Liver (tissue), 10 donors: ENCODE measurements at places on chromosomes 5 and 9. TPM values are rescaled to one million over a fixed set of nuclear protein-coding genes. Genes with fewer than 3 reads are reported as not detected.

Gene FGFR4
- total RNA-seq: 64.4 TPM

Gene ARHGEF28
- total RNA-seq: 13.9 TPM

Gene FOXD1
- not detected for total RNA-seq

Gene SLC34A1
- 0.23 TPM for total RNA-seq

Gene LRRC19
- 2.0 TPM for total RNA-seq

Gene PCDHAC1
- total RNA-seq: under 0.01 TPM

GRCh38 chr9:120711354-120711753 lies 2.9 kb downstream of the MEGF9 start:
- H3K27ac ChIP-seq: peak overlapping the region; percentile 86
- H3K36me3 ChIP-seq: no peaks in the 10 kb centered on the region
- DNase-seq: no peak
- peaks cover 39% of the 10 kb centered on the region for H3K4me1 ChIP-seq
- no peak overlapping the region for H3K4me3 ChIP-seq

DNA sequence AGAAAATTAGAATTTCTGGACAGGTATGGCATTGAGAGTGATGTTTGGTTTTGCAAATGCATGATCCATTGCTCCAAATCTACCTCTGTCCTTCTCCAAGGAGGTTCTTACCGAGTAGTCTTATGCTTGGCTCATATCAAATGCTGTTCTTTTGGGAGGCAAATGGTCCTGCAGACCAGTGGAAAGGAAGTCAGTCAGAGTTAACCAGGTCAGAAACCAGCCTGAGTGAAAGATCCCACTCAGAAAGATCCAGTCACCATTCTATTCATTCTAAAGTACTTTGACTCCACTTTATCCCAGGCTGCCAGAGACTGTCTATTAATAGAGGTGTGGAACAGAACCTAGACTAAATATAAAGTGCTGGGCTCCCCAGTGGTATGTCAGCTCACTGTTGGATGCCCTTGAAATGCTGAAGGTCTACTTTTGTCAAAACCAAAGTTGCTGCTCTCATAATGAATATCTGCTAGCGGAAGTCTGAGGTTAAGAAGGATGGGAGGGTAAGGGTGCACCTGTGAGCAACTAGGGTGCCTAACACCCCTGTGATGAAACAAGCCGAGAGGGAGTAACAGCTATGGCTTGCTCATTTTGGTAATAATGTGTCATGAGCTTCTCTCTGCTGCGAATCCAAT lies 302.2 kb downstream of the ZNF608 start:
- no peak for DNase-seq
- no peak overlapping the region for H3K4me3 ChIP-seq
- no peak overlapping the region for H3K27ac ChIP-seq
- no peaks in the 10 kb centered on the region for H3K36me3 ChIP-seq
- H3K4me1 ChIP-seq: no peaks in the 10 kb centered on the region
- H3K27me3 ChIP-seq: no peaks in the 10 kb centered on the region

DNA sequence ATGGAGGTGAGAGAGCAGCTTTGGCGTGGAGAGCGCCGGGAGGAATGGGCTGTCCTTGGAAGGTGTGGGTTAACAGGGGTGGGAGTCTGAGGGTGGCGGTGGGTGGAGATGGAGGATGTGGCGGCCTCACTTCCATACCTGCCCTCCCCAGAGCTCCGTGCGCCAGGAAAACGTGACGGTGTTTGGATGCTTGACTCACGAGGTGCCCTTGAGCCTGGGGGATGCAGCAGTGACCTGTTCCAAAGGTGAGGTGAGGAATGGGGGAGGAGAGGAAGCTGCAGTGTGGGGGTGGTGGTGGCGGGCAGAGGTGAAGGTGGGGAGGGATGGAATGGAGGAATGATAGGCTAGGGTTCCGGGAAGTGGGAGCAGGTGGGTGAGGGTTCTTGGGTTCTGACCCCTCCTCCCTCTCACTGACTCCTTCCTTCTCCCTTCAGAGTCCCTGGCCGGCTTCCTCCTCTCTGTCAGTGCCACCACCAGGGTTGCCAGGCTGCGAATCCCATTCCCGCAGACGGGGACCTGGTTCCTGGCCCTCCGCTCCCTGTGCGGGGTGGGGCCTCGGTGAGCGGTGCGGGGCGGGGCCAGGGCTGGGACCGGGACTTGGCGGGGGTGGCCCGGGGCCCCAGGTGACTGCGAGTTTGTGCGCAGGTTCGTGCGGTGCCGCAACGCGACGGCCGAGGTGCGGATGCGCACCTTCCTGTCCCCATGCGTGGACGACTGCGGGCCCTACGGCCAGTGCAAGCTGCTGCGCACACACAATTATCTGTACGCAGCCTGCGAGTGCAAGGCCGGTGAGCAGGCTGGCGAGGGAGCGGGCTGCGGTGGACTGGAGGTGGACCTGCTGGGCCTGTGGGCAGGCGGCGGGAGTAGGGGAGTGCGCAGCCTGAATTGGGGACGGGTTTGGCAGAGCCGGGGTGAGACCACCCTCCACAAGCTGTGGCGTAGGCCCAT lies 17.1 kb downstream of the TMEM8B start:
- H3K4me1 ChIP-seq: no peaks in the 10 kb centered on the region
- H3K27ac ChIP-seq: no peak overlapping the region
- peaks cover 5% of the 10 kb centered on the region for H3K36me3 ChIP-seq
- no peak for DNase-seq

DNA sequence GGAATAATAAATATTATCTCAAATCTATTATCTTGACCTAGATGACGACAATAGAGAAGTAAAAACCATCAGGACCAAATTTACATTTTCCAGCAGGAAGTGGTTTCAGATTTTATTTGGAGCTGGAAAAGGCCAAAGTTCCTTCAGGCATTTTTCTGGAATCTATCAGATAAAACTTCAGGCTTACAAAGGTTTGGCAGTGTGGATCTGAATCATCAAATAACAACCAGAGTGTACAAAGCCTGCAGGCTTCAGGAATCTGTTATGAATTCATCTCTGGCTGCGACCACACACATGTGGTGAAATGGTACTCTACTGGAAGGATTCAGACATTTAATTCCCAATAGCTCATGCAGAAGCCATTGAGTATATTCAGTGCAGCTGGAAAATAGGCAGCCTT lies 726.4 kb upstream of the GRAMD2B start:
- no peak overlapping the region for H3K4me3 ChIP-seq
- DNase-seq: no peak
- H3K4me1 ChIP-seq: peaks cover 2% of the 10 kb centered on the region
- no peak overlapping the region for H3K27ac ChIP-seq
- H3K36me3 ChIP-seq: no peaks in the 10 kb centered on the region

DNA sequence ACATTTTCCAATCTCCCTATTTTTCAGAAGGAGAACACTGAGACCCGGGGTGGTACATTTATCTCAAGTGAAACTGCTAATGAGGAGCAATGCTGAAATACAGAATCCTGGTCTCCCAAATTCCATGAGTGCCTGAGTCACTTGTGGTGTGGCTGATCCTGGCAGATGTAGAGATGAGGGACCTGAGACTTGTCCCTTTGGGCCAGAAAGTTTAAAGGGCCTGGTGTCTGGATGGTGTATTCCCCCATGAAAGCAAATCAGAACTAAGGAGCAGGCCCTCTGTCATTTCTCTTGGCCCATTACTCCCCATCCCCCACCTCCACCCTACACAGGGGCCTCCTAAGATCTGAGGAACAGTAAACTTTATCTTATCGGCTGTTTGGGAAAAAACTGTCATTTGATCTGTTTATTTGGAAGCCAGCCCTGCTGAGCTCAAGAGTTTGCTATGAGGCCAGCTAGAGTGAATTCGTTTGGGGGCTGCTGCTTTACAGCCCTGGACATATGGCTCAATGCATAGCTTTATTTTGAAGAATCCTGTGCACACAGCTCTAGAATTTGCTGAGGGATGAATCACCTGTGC lies 140.3 kb downstream of the LHFPL2 start:
- no peaks in the 10 kb centered on the region for H3K36me3 ChIP-seq
- H3K27me3 ChIP-seq: no peaks in the 10 kb centered on the region
- H3K4me3 ChIP-seq: no peak overlapping the region
- no peak for DNase-seq

DNA sequence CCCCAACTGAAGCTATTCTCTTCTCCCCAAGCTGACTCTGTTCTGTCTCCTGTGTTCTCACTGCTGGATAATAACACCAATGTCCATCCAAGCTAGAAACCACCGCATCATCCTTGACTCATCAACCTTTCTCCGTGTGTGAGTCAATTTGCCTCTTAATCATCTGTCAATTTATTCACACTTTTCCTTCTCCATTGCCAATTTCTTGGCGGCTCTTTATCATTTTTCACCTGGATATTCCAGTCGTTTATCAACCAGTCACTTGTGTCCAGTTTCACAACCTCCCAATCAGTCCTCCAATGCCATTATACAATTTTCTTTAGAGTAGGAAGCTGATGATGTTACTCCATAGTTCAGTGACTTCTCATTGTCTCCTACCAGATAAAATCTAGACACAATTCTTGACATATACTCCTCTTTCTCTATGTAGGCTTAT lies 45.4 kb upstream of the LIFR start:
- no peak overlapping the region for H3K4me3 ChIP-seq
- DNase-seq: no peak
- H3K4me1 ChIP-seq: no peaks in the 10 kb centered on the region
- no peaks in the 10 kb centered on the region for H3K36me3 ChIP-seq
- H3K27me3 ChIP-seq: no peaks in the 10 kb centered on the region

GRCh38 chr9:137263506-137263905 lies 8.4 kb downstream of the NELFB start:
- H3K36me3 ChIP-seq: peaks cover 11% of the 10 kb centered on the region
- no peak overlapping the region for H3K4me3 ChIP-seq
- no peaks in the 10 kb centered on the region for H3K27me3 ChIP-seq

GRCh38 chr5:82277613-82277986 lies 554 bp downstream of the RPS23 start:
- no peaks in the 10 kb centered on the region for H3K27me3 ChIP-seq
- H3K36me3 ChIP-seq: peaks cover 21% of the 10 kb centered on the region
- no peak for DNase-seq
- H3K27ac ChIP-seq: peak overlapping the region; percentile 93

- no peaks in the 10 kb centered on the region for H3K36me3 ChIP-seq
- H3K27me3 ChIP-seq: no peaks in the 10 kb centered on the region
- H3K4me1 ChIP-seq: peaks cover 12% of the 10 kb centered on the region
- H3K27ac ChIP-seq: no peak overlapping the region
- no peak overlapping the region for H3K4me3 ChIP-seq
Observed at GRCh38 chr9:135961811-135962695, 880 bp upstream of the UBAC1 start.

- no peaks in the 10 kb centered on the region for H3K36me3 ChIP-seq
- H3K4me1 ChIP-seq: no peaks in the 10 kb centered on the region
- H3K27ac ChIP-seq: no peak overlapping the region
- DNase-seq: no peak
Observed at GRCh38 chr5:5044247-5044840, 95.8 kb upstream of the ADAMTS16 start.

DNA sequence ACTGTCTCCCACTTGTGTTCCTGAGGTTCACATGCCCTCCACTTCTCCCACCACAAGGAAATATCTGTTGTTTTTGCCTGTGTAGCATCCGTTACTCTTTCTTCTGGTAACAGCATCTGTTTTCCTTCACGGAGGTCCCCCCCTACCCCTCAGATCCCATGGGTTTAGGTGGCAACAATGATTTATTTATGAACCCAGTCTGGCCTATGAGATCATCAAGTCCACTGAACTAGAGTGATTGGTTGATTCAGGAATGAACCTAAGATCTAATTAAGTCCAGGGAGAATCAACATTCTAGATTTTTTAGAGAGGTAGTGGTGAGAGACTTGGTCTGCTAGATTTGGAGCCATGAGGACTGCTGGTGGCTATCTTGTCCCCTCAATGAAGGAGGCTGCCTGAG lies 166.8 kb downstream of the NR3C1 start:
- no peaks in the 10 kb centered on the region for H3K36me3 ChIP-seq
- no peak overlapping the region for H3K4me3 ChIP-seq
- no peaks in the 10 kb centered on the region for H3K27me3 ChIP-seq
- no peak for DNase-seq
- no peak overlapping the region for H3K27ac ChIP-seq
- peaks cover 27% of the 10 kb centered on the region for H3K4me1 ChIP-seq

GRCh38 chr9:70259512-70259802 lies 679 bp downstream of the SMC5 start:
- no peak for DNase-seq
- H3K27me3 ChIP-seq: no peaks in the 10 kb centered on the region
- H3K36me3 ChIP-seq: peaks cover under 1% of the 10 kb centered on the region
- peak overlapping the region; percentile 88 for H3K27ac ChIP-seq

GRCh38 chr5:125175348-125176004 lies 429.0 kb upstream of the ZNF608 start:
- no peak overlapping the region for H3K27ac ChIP-seq
- H3K36me3 ChIP-seq: no peaks in the 10 kb centered on the region
- no peak for DNase-seq
- no peaks in the 10 kb centered on the region for H3K27me3 ChIP-seq
- H3K4me1 ChIP-seq: no peaks in the 10 kb centered on the region

- H3K27ac ChIP-seq: no peak overlapping the region
- no peak overlapping the region for H3K4me3 ChIP-seq
- no peak for DNase-seq
- no peaks in the 10 kb centered on the region for H3K4me1 ChIP-seq
- H3K27me3 ChIP-seq: no peaks in the 10 kb centered on the region
Observed at GRCh38 chr5:34620185-34620584, 35.9 kb upstream of the RAI14 start.

- no peaks in the 10 kb centered on the region for H3K4me1 ChIP-seq
- no peaks in the 10 kb centered on the region for H3K27me3 ChIP-seq
- no peaks in the 10 kb centered on the region for H3K36me3 ChIP-seq
- DNase-seq: peak; percentile 57
- no peak overlapping the region for H3K4me3 ChIP-seq
Observed at GRCh38 chr9:70510157-70510770, 95.8 kb upstream of the KLF9 start.

GRCh38 chr5:1029282-1029944 lies 20.8 kb downstream of the NKD2 start:
- H3K27ac ChIP-seq: no peak overlapping the region
- no peaks in the 10 kb centered on the region for H3K27me3 ChIP-seq
- no peaks in the 10 kb centered on the region for H3K36me3 ChIP-seq
- no peak for DNase-seq

GRCh38 chr9:38003946-38004808 lies 64.8 kb downstream of the SHB start:
- H3K4me1 ChIP-seq: peaks cover 17% of the 10 kb centered on the region
- H3K4me3 ChIP-seq: no peak overlapping the region
- no peak overlapping the region for H3K27ac ChIP-seq
- no peak for DNase-seq

GRCh38 chr5:151921916-151922315 lies 2.7 kb downstream of the GLRA1 start:
- no peaks in the 10 kb centered on the region for H3K4me1 ChIP-seq
- no peak for DNase-seq
- H3K36me3 ChIP-seq: no peaks in the 10 kb centered on the region
- H3K27ac ChIP-seq: no peak overlapping the region
- H3K27me3 ChIP-seq: peaks cover 10% of the 10 kb centered on the region

DNA sequence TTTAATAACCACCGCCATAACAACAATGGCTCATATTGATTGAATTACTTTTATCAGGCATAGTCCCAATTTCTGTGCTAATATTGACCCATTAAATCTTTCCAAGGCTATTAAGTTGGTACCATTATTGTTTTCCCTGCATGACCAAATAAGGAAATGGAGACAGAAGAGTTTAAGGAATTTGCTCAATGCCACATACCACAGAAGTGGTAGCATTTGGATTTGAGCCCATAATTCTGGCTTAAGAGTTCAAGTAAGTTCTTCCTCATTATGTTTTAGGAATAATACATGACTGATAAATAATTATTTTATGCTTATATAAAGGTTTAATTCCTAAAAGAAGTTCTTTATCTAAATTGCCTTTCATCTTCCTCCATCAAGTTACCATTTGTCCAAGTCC lies 43.4 kb upstream of the HAPLN1 start:
- no peak overlapping the region for H3K27ac ChIP-seq
- H3K4me3 ChIP-seq: no peak overlapping the region
- no peak for DNase-seq
- no peaks in the 10 kb centered on the region for H3K27me3 ChIP-seq
- no peaks in the 10 kb centered on the region for H3K36me3 ChIP-seq
- H3K4me1 ChIP-seq: no peaks in the 10 kb centered on the region
